ENCODE measurements at places on chromosomes 5 and 9.

GRCh38 chr9:20728493-20729220, 44.6 kb downstream of the FOCAD start:
- no peak for DNase-seq

- no peak for DNase-seq
These were observed 60.9 kb downstream of the IL31RA start for GRCh38 chr5:55911784-55912653.

DNA sequence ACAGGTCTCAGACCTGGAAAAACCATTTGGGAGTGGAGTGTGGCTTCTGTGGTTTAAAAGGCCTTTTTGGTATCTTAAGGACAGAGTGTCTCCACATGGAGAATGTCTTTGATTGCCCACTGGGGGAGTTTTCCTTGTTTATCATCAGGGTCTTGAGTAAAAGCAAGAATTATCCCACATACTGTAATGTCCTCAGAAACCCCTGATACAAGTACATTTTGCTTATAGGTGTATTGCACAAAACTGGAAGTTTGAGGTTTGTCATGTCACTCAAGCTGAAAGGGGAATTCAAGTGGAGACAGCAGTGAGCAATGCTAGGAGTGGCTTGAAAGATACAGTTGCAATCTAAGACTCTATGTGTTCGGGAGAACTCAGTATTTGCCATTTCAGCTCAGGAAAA, 62.7 kb upstream of the GRAMD2B start:
- DNase-seq = no peak

DNA sequence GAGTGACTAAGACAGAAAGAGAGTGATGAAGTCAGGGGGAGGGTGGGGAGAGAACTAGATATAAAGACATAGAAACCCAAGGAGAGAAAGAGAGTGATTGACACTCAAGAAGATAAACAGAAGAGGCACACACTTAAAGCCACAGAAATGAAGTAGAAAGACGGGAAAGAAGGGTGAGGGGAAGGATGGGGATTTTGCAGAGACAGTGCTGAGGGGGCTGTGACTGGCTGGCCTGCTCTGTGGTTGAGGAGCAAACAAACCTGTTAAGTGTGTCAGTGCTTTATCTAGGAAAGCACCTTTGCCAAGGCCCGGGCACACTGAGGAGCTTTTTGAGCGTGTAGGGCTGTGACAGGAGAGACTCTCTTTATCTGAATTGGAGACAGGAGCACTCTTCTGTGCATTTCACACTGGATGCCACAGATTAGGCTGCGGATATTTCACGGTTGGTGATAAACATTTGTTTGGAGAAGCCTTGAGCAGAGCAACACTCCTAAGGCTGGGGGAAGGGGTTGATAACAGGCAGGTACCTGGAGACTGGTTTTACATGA, 109.1 kb downstream of the DOCK2 start:
- no peak for DNase-seq

DNA sequence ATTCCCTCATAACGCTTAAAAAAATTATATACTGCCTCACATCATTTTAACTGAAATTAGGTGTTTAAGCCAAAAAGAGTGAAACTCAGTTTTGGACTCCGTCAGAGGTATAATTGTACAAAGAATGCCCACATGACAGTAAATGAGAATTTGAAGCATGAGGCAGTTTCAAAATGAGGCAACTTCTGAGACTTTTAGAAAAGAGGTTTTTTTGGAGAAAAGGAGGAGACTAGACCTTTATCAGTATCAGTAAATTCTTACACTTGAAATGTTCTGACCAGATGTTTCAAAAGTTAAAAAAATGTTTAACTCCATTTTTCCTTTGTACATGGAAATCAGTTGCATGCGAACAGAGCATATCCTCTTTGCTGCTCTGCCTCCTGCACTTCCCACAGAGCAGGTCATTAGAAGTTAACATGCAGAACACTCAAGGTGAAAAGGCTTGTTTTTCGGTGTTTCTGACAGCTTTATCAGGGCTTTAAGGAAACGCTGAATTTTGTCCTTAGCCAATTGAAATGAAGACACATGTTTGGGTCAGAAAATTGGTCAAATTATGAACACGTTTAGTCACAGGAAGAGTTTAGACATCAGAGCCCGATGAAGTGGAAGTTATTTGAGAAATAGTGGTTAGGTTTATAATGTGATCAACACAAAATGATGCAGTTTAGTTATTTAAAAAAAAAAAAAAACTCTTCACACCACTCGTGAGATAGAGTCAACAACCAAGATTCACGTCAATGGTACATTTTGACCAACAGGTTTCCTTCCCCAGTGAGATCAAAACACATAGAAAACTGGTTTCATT, 59.5 kb downstream of the PIK3R1 start:
- DNase-seq = no peak

DNA sequence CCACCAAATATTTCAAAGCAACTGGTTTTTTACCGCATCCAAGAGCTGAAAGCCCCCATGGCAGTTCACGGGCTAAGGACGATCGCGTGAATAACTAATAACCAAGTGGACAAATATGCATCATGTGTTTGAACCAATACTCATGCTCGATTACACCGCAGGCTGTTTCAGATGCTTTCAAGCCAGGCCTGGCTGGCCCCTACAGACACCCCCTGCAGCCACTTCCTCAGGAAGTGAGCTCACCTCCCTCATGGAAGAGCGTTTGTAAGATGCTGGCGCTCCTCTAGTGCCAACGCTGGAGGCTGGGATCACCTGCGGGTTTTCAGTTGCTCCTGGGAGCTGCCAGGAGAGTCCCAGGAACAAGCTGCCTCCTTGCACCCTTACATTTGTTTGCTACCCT, 53.9 kb upstream of the PTCH1 start:
- DNase-seq = no peak

DNA sequence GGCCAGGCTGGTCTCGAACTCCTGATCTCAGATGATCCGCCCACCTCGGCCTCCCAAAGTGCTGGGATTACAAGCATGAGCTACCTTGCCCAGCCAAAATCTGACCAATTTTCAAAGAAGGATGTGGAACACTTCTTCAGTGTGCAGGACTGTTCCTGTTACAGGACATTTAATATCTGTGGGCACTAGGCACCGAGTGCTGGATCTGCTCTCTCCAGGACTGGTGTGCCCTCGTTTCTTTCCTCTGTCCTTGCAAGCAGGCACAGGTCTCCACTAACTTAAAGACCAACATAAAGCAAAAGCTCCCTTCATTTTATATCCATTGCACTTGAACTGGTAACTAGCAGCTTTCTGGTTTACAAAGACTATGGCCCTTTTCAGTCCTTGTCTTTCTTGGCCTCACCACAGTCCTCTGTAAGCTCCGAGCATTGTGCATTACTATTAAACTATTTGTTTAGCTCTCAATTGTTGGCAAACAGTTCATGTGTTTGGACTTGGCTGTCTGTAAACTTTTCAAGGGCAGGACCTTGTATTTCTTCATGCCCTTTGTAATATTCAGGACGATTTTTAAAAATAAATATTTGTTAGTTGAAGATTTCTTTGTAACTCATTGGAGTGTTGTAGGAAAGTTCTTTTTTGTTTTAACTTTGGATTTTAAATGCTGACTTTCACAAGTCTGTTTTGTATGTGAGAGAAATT, 37.3 kb downstream of the ARHGEF28 start:
- no peak for DNase-seq

- no peak for DNase-seq
These were observed 202.9 kb downstream of the MPDZ start for GRCh38 chr9:13076616-13077015.

- peak; percentile 11 for DNase-seq
These were observed 909 bp downstream of the NDFIP1 start for GRCh38 chr5:142109331-142110045.

DNA sequence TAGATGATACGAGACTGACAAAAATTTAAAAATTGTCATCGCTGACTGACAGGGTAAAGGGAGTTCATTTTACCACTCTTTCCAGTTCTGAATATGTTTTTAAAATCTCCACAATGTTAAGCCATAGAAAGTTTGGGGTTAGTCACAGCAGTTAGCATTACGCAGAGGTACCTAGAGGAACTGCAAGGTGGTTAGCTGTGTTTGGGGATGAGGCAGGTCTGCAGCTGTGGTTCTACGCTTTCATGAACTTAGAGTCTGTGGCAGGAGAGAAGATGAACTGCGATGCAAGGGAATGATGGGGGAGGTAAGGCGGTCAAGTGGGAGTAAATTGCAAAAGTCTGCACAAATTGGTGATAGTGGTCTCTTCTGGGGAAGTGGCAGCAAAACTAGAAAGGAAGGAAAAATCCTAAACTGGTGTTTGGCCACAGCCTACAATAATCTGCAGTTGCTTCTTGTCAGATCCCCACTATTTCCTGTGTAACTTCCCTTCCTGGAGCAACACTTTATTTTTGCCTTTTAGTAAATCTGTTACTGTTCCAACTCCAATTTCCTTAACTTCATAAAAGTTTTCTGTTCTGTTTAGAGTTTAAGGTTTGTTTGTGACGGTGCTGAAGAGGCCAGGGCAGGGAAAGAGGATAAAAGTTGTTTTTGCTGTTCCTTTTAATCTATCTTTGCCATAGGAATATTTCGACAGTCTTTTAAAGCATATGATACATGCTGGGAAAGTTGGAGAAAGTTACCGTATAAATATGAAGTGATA, 38.6 kb upstream of the SNX2 start:
- no peak for DNase-seq

DNA sequence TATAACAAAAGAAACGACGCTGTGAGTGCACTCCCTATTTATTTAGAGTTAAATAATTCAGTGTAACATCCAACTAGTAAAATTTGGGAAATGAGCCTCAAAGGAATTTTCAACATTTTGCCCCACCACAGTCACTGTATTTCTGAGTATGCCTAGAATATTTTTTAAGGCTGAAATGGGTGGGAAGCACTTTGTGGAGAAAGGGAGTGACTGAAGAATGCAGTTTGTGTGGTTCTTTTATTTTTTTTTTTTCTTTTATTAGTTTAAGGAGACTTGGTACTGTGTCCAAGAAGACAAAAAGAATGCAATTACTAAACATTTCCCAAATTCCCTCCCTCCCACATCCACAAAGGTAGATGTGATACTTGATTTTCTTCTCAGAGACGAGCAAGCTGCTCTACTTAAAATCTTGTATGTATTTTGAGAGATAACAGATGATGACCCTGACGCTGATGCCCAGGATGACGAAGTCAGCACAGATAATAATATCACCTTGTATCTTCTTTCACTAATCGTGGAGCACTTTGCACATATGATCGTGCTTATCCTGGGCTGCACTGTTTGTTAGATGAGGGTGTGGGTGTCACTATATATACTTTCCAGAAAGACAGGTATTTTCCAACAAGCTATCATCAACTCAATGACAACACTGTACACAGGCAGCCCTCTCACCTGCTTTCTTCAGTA, 586.3 kb downstream of the RAB3C start:
- no peak for DNase-seq

- DNase-seq = no peak
These were observed 52.6 kb upstream of the RUFY1 start for GRCh38 chr5:179497636-179498340.

- DNase-seq = no peak
These were observed 190.2 kb downstream of the TRPM6 start for GRCh38 chr9:74697535-74697934.

- no peak for DNase-seq
These were observed 15.1 kb upstream of the STRBP start for GRCh38 chr9:123283455-123283854.

- DNase-seq = no peak
These were observed 3.3 kb downstream of the EBF1 start for GRCh38 chr5:159096243-159096923.

DNA sequence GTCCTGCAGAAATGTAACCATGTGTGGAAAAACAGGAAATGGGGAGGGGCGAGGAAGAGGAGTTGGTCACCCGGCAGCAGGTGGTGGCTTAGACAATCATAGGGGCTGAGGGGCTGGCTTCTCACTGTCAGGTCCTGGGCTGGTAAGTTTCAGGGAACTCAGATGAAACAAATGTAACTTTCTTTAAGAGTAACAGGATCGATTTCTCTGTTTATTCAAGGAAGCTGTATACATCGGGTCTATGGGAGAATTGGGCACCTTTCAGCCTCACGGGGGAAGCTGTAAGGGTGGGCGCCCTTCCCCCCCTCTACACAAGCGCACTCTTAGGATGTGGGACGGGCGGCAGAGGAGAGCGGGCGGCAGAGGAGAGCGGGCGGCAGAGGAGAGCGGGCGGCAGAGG, 104.3 kb upstream of the SIMC1 start:
- DNase-seq = no peak

GRCh38 chr9:124928116-124928515, 12.8 kb downstream of the GOLGA1 start:
- DNase-seq = no peak

- peak; percentile 100 for DNase-seq
These were observed at the start of the genes BRD9 and TRIP13 for GRCh38 chr5:892394-893136. Gene BRD9, minus strand, starts transcription at chr5:892801. Its CDS starts 144 bp downstream, at chr5:892657. Gene TRIP13, plus strand, starts transcription at chr5:892884. Its CDS starts 115 bp downstream, at chr5:892999.

DNA sequence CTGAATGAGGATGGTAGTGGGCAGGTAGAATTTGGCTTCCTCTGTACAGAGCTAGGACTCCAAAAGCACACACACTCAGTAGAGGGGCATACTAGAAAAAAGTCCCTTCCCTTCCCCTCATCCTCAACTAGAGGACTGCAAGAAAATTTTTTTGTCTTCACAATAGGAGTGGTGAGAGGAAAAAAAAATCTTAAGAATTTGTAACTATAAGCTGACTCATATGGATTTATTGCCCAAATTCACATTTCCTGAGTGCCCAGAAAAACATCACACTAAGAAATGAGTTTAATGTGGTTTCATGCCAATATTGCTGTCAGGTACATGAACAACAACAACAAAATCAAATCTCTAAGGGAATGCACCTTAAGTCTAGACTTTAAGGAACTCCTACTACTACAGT, 43.7 kb downstream of the RANBP6 start:
- DNase-seq = no peak

- DNase-seq = peak; percentile 93
These were observed 40.7 kb upstream of the CLPTM1L start for GRCh38 chr5:1385395-1386273.

- DNase-seq = no peak
These were observed 576.7 kb upstream of the ACO1 start for GRCh38 chr9:31807574-31808256.

DNA sequence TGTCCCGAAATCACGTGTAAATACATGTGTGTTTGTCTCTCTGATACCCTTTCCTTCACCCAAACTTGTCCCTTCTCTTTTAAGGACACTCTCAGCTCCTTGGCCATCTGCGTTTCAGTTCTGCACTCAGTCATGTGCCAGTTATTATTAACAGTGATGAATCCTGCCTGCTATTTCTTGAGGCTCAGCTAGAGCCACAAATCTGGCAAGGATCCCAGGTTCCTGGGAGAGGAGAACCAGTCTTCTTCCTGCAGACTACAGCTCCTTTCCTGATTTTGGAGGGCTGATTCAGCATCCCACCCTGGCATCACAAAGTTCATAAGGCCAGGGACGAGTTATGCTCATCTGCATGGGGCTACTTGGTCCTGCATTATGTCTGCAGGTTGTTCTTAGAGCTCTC, 5.6 kb downstream of the MAMDC2 start:
- no peak for DNase-seq

- DNase-seq = no peak
These were observed 31.4 kb upstream of the SYK start for GRCh38 chr9:90770182-90770738.

- DNase-seq = no peak
These were observed 49.9 kb downstream of the ITGA1 start for GRCh38 chr5:52837591-52838001.

GRCh38 chr5:861442-862366, 10.9 kb upstream of the ZDHHC11 start:
- DNase-seq = no peak

- no peak for DNase-seq
These were observed 51.2 kb upstream of the HSPA9 start for GRCh38 chr5:138626333-138626944.
